Thyroid gland (tissue), 4 donors: ENCODE measurements at places on chromosomes 4 and X. TPM values are rescaled to one million over a fixed set of nuclear protein-coding genes. Genes with fewer than 3 reads are reported as not detected.
A peak's percentile ranks its signal among the peaks of the same experiment; 100 is the strongest.

- H3K4me1 ChIP-seq: no peaks in the 10 kb centered on the region
- no peak for DNase-seq
- peaks cover 21% of the 10 kb centered on the region for H3K36me3 ChIP-seq
- H3K4me3 ChIP-seq: no peak overlapping the region
- no peak overlapping the region for H3K27ac ChIP-seq
These were observed 10.6 kb upstream of the TADA2B start for GRCh38 chr4:7032596-7032995.

DNA sequence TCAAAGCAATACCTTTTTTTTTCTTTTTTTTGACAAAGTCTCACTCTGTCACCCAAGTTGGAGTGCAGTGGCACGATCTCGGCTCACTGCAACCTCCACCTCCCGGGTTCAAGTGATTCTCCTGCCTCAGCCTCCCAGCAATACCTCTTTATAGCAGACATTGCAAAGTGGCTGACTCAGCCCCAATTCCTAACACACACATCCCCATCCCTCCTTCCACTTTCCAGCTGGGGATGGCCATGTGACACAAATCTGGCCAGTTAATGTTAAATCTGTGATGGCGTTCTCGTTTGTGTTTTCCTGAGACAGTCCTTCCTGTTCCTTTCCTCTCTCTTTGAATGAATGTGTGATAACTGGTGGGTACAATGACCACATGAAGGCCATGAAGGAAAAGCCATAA is 276.2 kb upstream of the KLF3 start:
- no peaks in the 10 kb centered on the region for H3K36me3 ChIP-seq
- DNase-seq: no peak
- H3K4me3 ChIP-seq: no peak overlapping the region
- H3K4me1 ChIP-seq: peaks cover 42% of the 10 kb centered on the region

DNA sequence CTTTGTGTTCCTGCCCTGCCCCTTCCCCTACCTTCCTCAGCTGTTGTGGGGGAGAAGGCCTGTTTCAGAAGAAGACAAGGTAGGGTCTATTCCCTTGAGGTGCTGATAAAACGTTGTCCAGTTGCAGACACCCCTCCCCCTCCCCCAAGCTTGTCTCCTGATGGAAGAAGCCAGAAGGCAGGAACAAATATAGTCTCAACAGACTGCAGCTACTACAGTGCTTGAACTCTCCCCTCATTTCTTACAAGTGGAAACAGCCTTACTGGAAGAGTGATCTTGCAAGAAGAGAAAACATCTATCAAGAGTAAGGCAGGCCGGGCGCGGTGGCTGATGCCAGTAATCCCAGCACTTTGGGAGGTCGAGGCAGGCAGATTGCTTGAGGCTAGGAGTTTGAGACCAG is 11.0 kb upstream of the MAP7D3 start:
- no peaks in the 10 kb centered on the region for H3K36me3 ChIP-seq
- peaks cover 29% of the 10 kb centered on the region for H3K4me1 ChIP-seq
- H3K27ac ChIP-seq: no peak overlapping the region
- DNase-seq: peak; percentile 1
- H3K4me3 ChIP-seq: no peak overlapping the region
- H3K27me3 ChIP-seq: no peaks in the 10 kb centered on the region

The DIPK2B gene
- total RNA-seq: 11.6 TPM

DNA sequence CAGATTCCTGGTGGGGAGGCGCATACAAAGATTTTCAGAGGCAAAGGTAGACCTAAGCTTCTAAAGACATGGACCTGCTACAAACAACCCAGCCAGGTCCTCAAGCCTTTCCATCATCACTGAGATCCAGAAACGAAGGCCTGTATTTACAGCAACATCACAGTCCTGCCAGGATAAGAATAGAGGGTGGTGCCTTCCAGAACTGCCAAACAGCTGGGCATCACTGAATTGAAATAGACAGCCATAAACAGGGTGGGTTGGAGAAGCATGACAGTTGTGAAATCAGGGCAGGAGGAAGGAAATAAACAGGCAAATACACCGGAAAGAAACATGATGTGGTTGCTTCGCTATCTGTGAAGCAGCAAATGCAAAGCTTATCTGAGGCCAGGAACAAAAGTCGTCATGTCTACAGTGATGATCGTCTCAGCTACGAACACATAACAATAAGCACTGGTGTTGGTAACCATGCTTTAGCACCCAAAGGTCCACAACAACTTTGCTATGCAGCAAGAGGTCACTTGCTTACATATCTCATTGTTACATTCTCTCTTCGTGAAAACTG is 6.7 kb upstream of the TMEM154 start:
- no peak overlapping the region for H3K27ac ChIP-seq
- no peak overlapping the region for H3K4me3 ChIP-seq
- DNase-seq: no peak

GRCh38 chrX:19683358-19683757 is 168.1 kb upstream of the MAP3K15 start:
- no peaks in the 10 kb centered on the region for H3K4me1 ChIP-seq
- DNase-seq: no peak
- H3K4me3 ChIP-seq: no peak overlapping the region
- no peaks in the 10 kb centered on the region for H3K27me3 ChIP-seq

DNA sequence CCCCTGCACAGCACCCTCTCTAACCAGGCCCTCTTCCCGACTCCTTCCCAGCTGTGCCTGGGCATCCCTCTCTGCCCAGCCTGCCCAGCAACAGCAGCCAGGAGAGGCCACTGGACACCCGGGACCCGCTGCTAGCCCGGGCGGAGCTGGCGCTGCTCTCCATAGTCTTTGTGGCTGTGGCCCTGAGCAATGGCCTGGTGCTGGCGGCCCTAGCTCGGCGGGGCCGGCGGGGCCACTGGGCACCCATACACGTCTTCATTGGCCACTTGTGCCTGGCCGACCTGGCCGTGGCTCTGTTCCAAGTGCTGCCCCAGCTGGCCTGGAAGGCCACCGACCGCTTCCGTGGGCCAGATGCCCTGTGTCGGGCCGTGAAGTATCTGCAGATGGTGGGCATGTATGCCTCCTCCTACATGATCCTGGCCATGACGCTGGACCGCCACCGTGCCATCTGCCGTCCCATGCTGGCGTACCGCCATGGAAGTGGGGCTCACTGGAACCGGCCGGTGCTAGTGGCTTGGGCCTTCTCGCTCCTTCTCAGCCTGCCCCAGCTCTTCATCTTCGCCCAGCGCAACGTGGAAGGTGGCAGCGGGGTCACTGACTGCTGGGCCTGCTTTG is 1.1 kb downstream of the AVPR2 start:
- H3K27ac ChIP-seq: no peak overlapping the region
- no peak for DNase-seq
- H3K36me3 ChIP-seq: no peaks in the 10 kb centered on the region
- H3K27me3 ChIP-seq: no peaks in the 10 kb centered on the region

The ARMCX2 gene
- total RNA-seq: 116 TPM

- no peaks in the 10 kb centered on the region for H3K27me3 ChIP-seq
- DNase-seq: no peak
- H3K27ac ChIP-seq: no peak overlapping the region
These were observed 291.3 kb upstream of the TRAM1L1 start for GRCh38 chr4:117376692-117377091.

DNA sequence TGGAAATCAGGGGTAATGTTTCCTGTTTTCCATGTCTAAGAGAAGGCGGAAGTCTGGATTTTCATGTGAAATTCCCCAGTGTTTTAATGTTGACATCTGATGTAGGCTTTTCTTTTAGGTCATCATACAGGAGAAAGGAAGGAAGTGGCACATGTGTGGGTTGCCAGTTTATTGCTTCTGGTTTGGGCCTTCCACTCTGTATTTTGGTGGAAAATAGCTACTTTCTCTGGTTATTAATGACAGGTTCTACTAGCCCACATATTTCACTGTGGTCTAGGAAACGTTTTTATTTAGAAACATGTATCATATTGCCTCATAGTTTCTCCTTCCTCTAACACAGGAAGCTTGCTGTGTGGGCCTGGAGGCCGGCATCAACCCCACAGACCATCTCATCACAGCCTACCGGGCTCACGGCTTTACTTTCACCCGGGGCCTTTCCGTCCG is 7.2 kb downstream of the PDHA1 start:
- no peaks in the 10 kb centered on the region for H3K27me3 ChIP-seq
- no peak overlapping the region for H3K27ac ChIP-seq
- H3K4me1 ChIP-seq: no peaks in the 10 kb centered on the region

DNA sequence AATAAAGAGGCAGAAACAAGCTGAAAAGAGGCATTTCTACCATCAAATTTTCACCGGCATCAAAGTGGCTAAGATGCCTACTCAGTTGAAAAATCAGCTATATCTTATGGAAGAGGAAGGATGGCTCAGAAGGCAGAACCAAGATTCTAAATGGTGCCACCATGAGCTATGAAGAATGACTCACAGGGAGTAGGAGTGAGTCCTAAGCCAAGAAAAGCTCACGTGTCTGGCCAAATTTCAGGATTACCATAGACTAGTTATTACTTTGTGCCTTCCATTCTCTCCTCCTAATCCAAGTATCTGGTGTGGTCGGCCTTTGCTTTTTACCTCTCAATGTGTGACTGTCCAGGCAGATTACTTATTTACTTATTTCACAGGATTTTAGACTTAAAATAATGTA is 54.8 kb downstream of the BMP3 start:
- H3K4me3 ChIP-seq: no peak overlapping the region
- no peaks in the 10 kb centered on the region for H3K4me1 ChIP-seq
- H3K27ac ChIP-seq: no peak overlapping the region
- no peak for DNase-seq
- no peaks in the 10 kb centered on the region for H3K36me3 ChIP-seq

- H3K27ac ChIP-seq: no peak overlapping the region
- no peaks in the 10 kb centered on the region for H3K27me3 ChIP-seq
- DNase-seq: no peak
- H3K4me1 ChIP-seq: no peaks in the 10 kb centered on the region
These were observed 103.1 kb upstream of the UNC5C start for GRCh38 chr4:95651891-95652290.

GRCh38 chr4:133452678-133453077 is 303.6 kb downstream of the PCDH10 start:
- DNase-seq: no peak
- H3K4me1 ChIP-seq: no peaks in the 10 kb centered on the region
- H3K36me3 ChIP-seq: no peaks in the 10 kb centered on the region

The CXCL1 gene
- total RNA-seq: not detected

DNA sequence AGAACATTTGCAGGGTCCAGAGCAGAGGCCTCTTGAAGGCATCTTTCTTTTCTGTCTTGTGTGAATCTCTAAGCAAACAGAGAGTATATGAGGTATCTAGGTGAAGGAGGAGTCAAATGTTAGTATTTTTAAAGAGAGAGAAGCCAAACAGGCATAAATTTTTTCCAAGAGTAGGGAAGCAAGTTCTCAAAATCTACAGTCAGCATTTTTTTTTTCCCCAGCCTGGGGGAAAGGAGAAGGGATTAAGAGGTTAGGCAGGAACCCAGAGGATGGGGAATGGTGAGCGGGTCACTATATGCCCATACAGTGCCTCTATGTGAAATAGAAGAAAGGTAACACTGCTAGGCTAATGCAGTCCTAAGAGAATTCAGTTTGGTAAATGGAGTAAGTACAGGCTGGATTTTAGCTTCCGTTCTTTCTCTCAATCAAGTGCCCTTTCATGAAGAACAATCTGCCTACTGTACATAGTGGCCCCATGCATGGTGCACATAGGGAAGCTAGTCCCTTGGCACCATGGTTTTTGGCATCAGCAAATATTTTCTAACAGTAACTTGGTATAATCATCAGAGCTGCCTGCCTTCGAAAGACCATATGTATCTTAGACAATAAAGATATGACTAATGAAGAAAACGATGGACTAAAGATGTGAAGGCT is 163.1 kb upstream of the MAB21L2 start:
- H3K4me1 ChIP-seq: no peaks in the 10 kb centered on the region
- no peak overlapping the region for H3K27ac ChIP-seq
- H3K4me3 ChIP-seq: no peak overlapping the region
- no peak for DNase-seq

The SPANXN3 gene
- not detected for total RNA-seq

- no peaks in the 10 kb centered on the region for H3K4me1 ChIP-seq
- no peaks in the 10 kb centered on the region for H3K36me3 ChIP-seq
- no peak for DNase-seq
- no peak overlapping the region for H3K27ac ChIP-seq
These were observed 104.4 kb upstream of the CXCL13 start for GRCh38 chr4:77501240-77501639.

The ACOT9 gene
- total RNA-seq: 53.8 TPM

The PLAC1 gene
- not detected for total RNA-seq

- H3K27me3 ChIP-seq: no peaks in the 10 kb centered on the region
- DNase-seq: no peak
- H3K36me3 ChIP-seq: no peaks in the 10 kb centered on the region
- H3K4me3 ChIP-seq: no peak overlapping the region
- no peaks in the 10 kb centered on the region for H3K4me1 ChIP-seq
These were observed 358.1 kb upstream of the NDST3 start for GRCh38 chr4:117676153-117676552.

- peak; percentile 77 for DNase-seq
- H3K4me3 ChIP-seq: no peak overlapping the region
- no peak overlapping the region for H3K27ac ChIP-seq
- peaks cover 4% of the 10 kb centered on the region for H3K4me1 ChIP-seq
- H3K27me3 ChIP-seq: no peaks in the 10 kb centered on the region
These were observed 27.8 kb upstream of the PSAPL1 start for GRCh38 chr4:7462509-7462971.

DNA sequence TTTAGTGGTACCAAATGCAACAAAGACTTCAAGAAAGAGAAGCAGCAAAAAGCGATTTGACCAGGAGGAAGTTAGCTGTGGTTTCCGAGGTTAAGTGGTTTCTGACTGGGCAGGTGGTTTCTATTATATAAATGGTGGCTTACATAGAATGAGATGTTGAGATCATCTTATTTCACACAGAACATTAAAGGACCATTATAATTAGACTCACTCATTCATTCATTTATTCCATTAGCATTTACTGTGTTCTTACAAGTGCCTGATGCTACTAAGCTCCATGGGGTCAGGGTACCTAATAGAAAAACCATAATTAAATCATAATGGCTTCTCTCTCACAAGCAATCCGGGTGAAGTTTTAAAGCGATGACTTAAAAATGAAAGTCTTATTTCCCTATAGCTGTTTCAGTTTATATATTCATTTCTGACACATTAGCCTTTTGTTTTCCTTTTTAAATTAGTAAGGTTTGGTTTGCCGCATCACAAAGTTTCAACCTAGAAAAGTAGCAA is 10.6 kb downstream of the TSPAN6 start:
- H3K27ac ChIP-seq: no peak overlapping the region
- H3K4me3 ChIP-seq: no peak overlapping the region
- H3K27me3 ChIP-seq: no peaks in the 10 kb centered on the region
- no peaks in the 10 kb centered on the region for H3K4me1 ChIP-seq

DNA sequence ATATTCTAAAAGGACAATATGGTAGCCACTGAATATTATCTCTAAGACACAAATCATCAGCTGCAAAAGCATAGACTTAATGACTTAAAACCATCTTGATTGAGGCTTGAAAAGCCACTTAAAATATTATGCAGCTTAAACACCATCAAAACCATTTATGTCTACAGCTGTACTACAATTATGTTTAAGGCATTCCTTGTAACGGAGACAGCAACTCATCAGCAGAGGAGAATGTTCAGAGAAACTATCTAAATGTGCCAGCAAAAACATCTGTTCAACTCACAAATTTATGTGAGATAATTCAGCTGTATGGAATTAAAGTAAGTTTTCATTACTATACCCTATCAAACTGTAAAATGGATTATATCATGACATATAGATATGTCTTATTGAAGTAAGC is 147.9 kb upstream of the CTSO start:
- no peak for DNase-seq
- no peak overlapping the region for H3K4me3 ChIP-seq
- H3K27me3 ChIP-seq: no peaks in the 10 kb centered on the region
- no peaks in the 10 kb centered on the region for H3K4me1 ChIP-seq
